ENCODE measurements at places on chromosomes 7 and 10.

GRCh38 chr7:152904698-152905097 lies 145.1 kb downstream of the ACTR3B start:
- DNase-seq = no peak

- DNase-seq = no peak
Measured at GRCh38 chr10:70738006-70738760, 47.0 kb downstream of the TBATA start.

GRCh38 chr10:78511324-78512204 lies 477.9 kb downstream of the RPS24 start:
- DNase-seq = no peak

DNA sequence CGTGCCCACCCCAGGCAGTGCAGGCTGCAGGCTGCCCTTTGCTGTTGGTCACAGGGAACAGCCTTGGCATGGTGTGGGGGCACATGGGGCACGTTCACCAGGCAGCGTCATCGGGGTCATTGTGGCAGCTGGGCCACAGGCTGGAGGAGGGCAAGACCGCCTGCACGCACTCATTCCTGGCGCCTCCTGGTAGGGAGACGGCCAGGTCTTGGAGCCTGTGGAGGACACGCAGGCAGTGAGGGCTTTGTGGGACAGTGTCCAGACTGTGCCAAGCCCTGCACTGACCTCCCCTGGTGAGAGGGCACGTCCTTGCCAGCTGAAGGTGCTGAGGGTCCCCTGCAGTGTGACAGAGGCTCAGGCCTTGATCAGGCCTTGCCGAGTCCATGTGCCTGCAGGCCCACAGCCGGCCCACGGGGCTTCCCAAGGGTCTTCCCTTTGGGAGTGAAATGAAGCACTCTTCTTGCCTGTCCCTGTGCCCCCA lies 76.4 kb downstream of the NKX6-2 start:
- no peak for DNase-seq

DNA sequence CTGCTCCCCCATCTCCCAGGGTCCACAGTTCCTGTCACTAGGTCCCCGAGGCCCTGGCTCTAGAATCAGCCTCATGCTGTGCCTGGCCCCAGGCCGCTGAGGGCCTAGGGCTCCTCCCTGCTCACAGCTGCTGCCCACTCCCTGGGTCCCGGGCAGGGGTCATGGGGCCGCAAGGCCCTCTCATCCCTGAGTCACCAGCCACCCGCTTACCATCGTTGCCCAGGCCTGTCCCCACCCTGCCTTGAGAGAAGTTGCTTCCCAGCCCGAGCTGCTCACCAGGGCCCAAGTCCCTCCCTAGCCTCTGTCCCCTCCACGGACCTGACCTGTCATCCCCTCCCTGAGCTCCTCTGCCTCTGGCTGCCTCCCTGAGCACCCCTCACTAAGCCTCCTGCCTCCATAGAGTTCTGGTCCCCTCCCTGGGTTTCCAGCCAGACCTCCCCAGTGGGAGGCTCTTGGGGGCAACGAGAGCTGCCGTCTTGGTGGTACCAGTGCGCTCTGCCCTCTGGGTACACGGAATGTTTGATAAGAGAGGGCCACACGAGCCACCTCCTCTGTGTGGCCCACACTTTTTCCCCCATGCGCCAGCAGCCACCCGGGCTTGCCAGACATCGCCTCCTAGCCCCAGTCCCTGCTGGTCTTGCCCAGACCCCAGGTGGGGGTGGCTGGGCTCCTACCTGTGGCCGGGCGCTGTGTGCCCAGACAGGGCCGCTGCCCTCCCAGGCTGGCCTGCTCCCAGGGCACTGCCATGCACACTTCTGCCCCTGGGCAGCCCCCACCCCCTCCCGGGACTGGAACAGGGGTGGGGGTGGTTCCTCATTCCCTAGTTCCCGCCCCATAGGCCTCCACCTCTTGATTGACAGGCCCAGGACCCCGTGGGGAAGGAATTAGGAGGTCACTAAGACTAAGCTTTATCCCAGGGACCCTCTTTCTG lies 21.3 kb downstream of the MLXIPL start:
- DNase-seq = no peak

DNA sequence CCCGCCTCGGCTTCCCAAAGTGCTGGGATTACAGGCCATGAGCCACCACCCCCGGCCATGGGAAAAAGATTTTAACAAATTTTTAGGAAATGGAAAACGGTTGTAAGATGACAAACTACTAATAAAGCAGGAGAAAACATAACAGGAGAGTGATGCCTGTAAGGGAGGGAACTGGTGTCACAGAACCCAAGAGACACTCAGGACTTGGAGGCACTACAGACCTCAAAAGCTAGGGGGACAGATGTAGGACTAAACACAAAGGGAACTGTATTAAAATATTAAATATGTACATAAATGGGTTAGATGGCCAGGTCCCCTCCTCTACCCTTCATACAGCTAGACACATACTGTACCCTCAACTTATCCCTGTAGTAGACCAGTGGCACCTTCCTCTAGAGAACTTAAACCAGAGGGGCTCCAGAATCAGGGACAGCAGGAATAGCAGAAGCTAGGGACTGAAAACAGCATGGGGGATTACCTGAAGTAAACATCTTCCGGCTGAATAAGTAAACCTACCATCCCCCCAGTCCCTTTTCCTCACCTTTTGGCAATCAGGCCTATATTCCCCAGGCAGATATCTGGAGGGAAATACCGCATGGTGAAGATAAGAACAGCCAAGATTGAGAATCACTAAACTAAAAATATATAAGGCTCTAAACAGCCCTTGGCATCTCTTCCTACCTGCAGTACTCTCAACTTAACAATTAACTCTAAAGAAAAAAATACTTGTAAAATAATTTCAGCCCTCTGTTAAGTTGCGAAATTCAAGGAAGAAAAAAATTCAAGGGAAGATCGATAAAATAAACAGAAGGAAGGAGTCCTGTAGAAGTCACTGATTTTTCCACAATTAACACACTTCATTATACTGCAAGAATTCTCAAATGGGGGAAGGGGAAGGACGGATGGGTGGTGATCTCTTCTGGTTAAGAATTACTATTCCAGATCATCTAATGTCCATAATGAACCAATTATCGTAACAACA lies 15.5 kb downstream of the TM9SF3 start:
- no peak for DNase-seq

Data from progenitor cell of endocrine pancreas (in vitro differentiated cells).